ENCODE measurements at places on chromosomes 5 and 9.

DNA sequence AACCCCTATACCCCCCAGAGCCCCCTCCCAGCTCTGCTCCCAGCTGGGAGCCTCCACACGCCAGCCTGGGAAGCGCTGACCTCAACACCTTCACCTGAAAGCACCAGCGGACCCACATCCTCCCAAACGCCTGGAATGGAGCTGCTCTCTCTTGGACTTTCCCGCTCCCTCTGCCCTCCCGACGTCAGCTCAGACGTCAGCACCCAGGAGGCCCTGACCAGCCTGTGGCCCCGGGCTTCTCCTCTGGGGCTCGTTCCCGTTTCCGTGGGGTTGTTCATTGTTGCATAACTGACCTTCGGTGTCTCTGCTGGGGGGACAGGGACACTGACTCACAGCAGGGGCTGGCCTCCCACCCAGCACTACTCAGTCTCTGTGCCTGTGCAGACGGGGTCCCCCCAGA, 35.0 kb upstream of the SLC6A3 start:
- no peak for DNase-seq

DNA sequence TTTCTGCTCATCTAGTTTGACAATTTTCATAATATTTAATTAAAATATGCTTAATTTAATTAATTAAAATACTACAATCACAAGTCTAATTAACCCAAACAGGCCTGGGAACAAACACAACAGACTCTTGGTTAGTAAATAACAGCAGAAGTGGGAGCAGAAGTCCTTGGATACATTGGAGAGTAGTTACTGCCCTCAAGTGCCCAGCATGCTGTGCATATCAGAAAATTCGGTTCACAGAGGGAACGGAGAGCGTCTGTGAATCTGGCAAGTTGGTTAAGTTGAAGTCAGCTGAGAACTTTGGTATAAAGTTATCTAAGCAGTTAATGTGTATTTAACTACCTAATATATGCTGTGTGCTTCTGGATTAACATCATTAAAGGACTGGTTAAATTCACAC, 87.0 kb upstream of the ATG10 start:
- DNase-seq, result no peak

- DNase-seq, result no peak
Observed at GRCh38 chr5:172624083-172624995, 16.7 kb upstream of the NEURL1B start.

GRCh38 chr5:149216496-149216895, 55.2 kb upstream of the AFAP1L1 start:
- no peak for DNase-seq

GRCh38 chr5:95159603-95160002, 125.3 kb downstream of the MCTP1 start:
- no peak for DNase-seq

DNA sequence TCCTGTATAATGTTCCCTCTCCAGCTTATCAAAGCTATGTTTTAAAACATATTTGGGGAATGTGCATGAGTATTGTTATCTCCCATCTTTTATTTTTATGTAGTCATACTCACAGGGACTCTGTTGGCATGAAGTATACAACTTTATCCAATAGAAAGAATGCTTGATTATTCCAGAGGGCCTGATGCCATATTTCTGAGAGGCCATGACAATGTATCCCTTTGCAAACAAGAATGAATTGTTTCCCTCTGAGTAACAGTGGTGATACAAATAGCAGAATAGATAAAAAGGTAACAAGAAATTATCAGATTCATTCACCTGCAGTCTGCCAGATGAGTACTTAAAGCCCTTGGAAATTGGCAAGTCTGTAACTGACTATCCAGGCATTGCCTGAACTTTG, 125.9 kb downstream of the PLK2 start:
- DNase-seq, result no peak

DNA sequence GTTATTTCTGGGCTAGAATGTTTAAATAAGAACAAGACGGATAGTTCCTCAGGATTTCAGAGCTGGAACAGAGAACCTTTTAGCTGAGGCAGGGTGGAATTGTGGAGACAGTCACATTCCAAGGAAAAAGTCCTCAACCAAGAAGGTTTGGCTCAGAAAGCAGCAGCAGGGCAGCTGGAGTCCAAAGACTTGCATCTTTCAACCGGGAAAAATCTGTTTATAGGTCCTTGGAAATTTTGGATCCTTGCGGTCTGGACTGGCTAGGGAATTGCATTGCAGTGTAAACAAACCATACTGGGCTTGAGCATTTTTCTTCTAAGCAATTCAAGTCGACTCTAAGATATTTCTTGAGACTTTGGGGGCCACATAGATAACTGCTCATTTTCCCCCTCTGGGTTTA, 40.8 kb upstream of the HMHB1 start:
- DNase-seq, result no peak

- DNase-seq, result no peak
Observed at GRCh38 chr5:33742181-33742580, 149.6 kb downstream of the ADAMTS12 start.

- DNase-seq, result no peak
Observed at GRCh38 chr5:139955616-139956273, 87.4 kb downstream of the NRG2 start.

DNA sequence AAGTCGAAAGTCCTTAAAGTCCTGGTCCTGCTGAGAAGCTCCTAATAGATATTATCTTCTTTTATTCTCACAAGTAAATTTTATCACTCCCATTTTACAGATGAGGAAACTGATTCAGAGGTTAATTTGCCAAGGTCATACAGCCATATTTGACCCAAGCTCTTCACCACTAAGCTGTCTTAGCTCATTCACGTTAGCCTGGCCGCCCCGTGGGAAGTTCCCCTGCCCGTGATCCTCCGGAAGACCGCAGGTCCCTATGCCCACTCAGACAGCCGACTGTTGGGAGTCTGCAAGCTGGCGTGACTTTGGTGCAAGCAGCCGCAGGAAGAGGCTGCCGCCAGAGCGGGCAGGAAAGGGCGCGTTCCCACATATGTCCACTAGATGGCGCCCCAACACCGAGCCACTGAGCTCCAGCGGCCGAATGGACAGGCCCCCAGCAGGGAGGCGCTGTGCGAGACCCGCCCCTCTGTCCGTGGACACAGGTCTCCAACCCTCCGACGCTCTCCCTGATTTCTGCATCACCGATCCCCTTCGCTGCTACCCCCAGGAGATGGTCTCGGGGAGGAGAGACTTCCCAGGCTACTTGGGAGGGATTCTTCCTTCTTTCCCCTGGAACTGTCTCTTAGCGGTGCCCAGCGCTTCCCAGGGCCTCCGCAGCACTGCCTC, 10.0 kb upstream of the ARAP3 start:
- DNase-seq, result peak; percentile 77

DNA sequence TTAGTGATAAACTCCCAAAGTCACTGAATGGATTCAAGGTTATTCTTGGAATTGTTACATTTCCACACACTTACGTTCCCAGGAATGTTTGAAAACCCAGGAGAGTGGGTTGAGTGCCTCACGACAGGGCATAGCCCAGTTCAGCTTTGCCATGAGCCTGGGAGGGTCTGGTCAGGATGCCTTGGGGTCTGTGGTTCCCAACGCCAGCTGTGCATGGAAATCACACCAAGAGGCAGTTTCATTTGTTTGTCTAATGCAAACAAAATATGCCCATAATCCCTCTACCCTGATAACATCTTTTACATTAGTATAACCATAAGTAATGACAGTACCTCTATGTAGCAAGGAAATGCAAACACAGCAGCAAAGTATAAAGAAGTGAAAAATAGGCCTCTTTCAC, 25.3 kb upstream of the MSX2 start:
- DNase-seq, result no peak

- DNase-seq, result no peak
Observed at GRCh38 chr5:78497573-78498533, 137.4 kb downstream of the SCAMP1 start.

DNA sequence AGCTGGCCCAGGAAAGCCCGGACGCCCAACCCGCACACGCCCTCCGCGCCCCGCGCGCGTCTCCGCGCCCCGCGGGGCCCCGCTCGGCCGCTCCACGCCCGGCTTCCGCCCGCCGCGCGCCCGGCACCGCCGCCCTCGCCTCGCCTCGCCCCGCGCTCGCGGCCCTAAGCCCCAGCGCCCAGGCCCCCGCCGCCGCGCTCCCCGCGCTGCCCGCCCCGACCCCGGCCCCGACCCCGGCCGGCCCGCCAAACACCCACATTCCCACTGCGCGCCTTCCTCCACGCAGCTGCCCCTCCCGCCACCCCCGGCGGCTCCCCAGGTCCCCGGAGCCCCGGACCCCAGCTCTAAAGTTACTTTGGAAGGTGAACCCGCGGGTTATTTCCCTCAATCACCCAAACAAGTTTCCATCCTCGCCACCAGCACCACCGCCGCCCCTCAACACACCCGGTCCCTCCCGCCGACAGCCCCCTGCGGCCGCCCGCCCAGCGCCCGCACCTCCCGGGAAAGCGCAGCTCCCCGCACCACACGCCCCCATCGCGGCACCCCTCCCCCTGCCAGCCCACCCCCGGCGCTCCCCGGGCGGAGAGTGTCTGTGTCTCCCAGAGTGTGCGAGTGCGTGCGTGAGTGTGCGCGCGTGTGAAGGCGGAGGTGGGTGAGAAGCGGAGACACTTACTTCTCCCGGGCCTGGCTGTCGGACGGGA, 439 bp downstream of the SSBP2 start:
- DNase-seq, result no peak

- no peak for DNase-seq
Observed at GRCh38 chr5:14297697-14298096, 154.6 kb downstream of the TRIO start.

DNA sequence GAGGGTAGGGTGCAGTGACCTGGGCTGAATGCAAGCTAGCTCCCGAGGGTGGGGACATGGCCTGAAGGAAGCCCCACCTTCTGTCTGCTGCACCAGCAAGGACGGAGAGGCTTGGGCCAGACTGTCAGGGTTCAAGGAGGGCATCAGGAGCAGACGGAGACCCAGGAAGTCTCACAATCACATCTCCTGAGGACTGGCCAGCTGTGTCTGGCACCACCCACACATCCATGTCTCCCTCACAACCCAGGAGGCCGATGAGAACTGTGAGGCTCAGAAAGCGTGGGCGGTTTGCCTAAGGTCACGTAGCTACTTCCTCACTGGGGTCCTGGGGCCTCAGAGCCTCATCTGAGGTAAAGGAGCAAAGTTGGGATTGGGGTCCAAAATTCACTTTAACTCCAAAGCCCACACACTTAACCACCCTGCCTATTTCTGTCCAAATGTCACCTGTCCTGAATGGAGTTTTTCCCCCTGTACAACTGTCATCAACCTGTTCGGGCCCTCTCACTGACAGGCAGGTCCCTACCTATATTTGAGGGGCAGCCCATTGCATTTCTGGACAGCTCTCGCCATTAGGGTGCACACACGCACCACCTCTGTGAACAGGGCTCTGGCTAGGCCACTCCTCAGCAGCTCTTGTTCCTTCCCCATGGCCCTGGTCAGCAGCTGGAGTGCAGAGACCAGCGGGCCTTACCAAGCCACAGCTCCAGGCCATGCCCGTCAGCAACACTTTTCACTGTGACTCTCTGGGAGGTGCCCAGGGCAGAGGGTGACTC, 3.4 kb downstream of the IL13 start:
- DNase-seq, result no peak

DNA sequence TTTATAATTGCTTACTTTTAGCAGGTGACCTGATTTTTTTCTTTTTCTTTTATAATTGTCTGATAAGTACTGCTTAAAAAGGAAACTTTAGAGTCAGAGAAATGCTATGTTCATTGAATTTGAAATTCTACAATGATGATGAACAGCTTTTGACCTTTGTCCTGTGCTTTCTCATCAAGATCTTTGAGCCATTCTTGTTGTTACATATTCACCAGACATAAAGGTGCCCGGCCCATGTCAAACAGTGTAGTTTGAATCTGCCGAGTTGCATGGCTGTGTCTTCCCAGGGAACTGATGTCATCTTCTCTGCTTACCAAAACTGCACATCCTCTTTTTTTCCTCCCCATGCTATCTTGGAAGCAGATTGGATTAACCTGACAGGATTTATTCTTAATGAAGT, 163.6 kb downstream of the LRRC70 start:
- DNase-seq, result no peak

GRCh38 chr5:89972901-89973300, 436.7 kb downstream of the CETN3 start:
- no peak for DNase-seq

All from activated CD4-positive, alpha-beta T cell treated with anti-CD3 and anti-CD28 coated beads for 1 hour (primary cell).